GM13977 (cell line): ENCODE measurements at places on chromosomes 1 and 21.
A peak's percentile ranks its signal among the peaks of the same experiment; 100 is the strongest.

GRCh38 chr1:119634016-119634415, 14.1 kb downstream of the ZNF697 start:
- no peak for DNase-seq

GRCh38 chr1:67217417-67217816, 51.2 kb downstream of the IL23R start:
- no peak for DNase-seq

DNA sequence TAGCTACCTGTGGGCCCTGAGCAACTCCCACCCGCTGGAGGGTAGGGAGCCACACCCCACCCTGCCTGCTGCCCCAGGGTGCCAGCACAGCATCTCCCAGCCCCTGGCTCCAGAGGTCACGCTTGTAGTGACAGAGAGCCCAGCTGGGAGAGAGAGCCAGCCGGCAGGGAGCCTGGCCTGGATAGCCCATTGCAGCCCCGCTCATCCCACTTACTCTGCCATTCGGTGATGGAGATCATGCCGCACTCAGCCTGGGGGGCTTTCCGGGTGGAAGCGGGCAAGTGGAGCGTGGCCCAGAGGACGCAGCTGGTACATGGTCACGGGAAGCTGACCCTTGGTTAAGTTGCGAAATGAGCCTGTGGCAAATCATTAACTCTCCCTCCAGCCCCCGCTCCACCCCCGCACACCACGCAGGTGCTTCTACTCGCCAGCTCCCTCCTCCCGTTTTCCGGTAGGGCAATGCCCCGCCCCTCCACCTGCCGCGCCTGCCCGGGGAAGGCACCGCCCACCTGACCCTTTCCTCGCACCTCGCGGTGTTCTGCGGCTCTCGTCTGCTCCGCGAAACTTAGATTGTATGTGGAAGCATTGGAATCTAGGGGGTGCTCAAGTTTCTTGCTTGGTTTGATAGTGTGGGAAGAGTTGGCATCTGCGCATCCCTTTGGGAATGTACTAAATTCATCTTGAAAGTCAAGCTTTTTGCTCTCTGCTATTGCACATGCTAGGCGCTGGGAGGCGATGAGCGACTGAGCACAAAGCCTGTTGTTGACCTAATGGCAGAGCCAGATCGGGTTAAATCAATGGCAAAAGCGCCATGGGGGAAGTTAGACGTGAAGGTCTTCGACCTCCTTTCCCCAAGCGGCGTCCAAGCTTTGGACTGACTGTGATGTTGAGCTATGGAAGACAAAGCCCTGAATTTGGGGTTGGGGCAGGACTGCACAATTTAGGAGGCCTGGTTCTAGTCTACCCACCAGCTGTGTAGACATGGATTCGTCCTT, at the start of gene GOLT1A:
TSS of gene GOLT1A (minus strand) at position 321 of the 995 bp plus-strand sequence. CDS start at position 239, 82 bp downstream.
- peak; percentile 59 for DNase-seq

GRCh38 chr1:204529371-204529895, 13.2 kb downstream of the MDM4 start:
- no peak for DNase-seq

- DNase-seq: peak; percentile 40
These were observed 1.6 kb downstream of the HES2 start for GRCh38 chr1:6417961-6418667.

DNA sequence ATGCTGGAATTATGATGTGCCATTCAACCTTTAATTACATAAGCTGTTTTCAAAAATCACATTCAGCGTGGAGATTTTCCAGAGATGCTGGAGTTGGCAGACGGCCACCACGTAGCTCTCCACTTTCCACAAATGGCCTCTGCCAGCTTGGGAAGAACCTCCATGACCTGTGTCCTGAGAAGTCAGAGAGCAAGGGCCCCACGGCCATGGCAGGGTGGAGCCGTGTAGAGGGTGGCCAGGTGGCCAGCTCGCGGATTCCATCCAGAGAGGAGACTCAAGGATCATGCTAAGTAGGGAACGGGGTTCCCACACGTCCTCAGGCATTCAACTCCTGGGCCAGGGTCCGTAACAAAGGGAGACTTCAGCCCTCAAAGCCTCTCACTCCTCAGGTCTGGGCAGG, 1.3 kb upstream of the GALE start:
- no peak for DNase-seq

- DNase-seq: no peak
These were observed 28.0 kb downstream of the TIAM1 start for GRCh38 chr21:31316072-31316471.

GRCh38 chr1:11872545-11872944, 13.8 kb upstream of the NPPB start:
- DNase-seq: no peak

DNA sequence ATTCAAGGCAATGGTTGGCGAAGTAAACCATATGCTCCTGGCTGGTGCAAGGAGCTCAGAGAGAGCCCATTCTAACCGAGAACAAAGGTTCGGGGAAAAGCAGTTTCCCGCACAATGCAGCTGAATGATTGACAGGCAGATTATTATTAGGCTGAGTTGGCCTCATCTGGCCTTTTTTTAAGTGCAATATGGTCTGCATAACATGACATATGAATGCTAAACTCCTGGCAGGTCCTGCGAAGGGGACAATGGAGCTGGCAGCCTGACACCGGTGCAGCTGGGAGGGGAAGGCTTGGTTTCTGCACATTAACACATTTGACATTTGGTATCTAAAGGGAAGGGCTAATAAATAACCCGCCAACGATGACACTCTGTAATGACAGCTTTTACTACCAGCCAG, 92.0 kb downstream of the MIS18A start:
- no peak for DNase-seq

GRCh38 chr1:156214024-156214748, 1.4 kb downstream of the PMF1 start:
- no peak for DNase-seq

- no peak for DNase-seq
These were observed 1.2 kb downstream of the GTF2B start for GRCh38 chr1:88890131-88890530.

DNA sequence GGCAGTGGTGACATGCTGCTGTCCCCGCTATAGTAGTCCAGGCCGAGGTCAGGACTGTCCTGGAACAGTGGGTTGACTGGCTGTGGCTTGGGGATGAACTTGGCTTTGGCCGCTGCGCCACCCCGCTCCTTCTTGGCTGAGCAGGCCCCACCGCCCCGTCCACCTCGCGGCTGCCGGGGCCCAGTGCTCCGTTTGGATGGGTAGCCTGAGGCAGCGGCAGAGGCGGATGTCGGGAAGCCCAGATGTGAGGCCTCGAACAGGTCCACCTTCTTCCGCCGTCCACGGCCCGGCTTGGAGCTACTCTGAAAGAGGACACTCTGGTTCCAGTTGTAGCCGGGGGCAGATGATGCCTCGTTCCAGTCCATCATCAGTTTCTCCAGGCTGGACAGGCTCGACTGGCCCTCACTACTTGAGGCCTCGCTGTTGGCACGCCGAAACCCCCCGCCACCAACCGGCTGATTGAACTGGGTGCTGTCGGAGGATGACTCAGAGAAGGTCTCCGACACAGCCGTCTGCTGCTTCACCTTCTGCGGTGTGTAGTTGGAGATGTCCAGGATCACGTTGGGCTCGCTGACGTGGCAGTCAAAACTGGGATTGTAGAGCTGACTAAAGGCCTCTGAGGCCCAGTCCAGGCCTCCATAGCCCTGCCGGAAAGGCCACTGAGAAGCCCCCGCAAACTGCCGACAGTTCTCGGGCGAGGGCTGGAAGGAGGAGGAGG, 55.6 kb downstream of the AHDC1 start:
- DNase-seq: no peak

DNA sequence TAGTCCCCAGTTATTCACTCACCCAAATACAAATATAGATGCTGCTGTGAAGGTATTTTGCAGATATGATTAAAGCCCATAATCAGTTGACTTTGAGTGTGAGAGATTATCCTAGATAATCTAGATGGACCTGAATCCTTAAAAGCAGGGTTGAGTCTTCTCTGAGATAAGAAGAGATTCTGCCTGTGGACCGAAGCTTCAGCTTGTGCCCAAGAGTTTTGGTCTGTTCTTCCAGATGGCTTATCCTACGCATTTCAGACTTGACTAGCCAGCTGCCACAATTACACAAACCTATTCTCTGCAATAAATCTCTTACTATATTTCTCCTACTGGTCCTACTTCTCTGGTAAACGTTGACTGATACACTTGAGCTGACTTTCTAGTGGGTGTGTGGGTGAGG, 145.1 kb downstream of the KCNJ6 start:
- DNase-seq: no peak

DNA sequence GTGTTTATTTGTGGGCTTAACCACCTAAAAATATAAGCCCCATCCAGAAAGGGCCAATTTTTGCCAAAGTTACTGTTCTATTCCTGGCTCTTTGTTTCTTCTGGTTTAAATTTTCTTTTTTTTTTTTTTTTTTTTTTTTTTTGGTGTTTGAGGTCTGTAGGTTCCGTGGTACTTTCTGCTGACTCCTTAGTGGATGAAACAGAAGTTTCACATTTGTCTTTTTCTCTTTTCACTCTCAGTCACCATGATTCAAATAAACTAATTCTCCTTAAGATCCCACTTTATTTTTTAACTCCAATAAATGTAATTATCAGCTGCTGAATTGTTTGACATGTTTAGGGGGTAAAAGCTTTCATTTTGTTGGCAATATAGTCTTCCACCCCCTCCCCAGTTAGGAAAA, 322.3 kb downstream of the CHRM3 start:
- no peak for DNase-seq

DNA sequence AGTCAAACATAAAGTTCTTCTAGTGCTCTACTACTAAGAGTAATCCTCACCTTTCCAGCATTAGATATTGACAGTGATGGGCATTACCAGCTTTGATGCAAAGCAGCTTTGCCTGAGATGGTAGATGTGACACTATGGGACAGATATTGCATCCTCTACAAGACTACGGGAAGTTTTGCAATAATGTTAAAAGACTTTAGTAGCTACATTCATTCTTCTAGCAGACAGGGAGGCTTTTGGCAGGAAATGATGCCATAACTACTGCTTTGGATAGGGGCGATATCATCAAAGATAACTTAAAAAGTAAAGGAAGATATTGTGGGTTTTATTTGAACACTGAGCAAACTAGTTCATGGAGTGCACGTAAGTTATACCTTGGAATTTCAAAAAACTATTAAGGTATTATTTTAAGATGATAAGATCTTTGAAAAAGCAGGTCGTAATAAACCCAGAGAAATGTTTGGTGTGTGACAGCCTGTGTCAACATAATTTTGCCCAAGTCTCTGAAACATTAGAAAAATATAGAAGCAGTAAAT, 368.3 kb upstream of the TMPRSS15 start:
- no peak for DNase-seq

DNA sequence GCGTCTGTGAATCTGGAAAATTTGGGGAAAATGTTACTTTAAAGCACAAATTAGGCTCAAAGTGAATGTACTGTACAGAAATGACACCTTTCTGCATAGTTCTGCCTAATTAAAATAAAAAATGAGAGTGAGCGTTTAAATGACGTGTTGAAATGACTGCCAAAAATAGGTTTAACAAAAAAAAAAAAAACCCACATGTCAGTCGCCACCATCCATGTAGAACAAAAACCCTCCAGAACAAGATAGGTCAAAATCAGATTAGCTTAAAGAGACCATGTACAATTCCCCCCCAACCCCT, 745 bp downstream of the PARP1 start:
- DNase-seq: no peak

GRCh38 chr1:14313731-14314431, 284.6 kb upstream of the KAZN start:
- DNase-seq: no peak

DNA sequence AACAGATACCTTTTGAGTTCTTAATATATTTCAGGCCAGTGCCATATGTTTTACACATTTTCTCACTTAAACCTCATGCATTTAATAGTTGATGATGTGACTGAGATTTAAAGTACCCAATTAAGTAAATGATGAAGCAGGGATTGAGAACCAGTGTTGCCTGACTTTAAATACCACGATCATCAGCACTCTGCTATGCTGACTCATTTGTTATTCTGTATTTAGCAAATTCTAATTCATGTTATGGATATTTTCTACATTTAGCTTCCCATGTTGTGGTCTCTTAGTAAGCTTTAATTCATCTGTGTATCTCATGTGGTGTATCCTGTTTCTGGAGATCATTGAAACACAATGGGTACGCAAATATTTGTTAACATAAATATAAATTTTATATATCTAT, 363.0 kb downstream of the PTBP2 start:
- no peak for DNase-seq

GRCh38 chr1:187384504-187384903, 555.8 kb downstream of the PLA2G4A start:
- DNase-seq: peak; percentile 27

DNA sequence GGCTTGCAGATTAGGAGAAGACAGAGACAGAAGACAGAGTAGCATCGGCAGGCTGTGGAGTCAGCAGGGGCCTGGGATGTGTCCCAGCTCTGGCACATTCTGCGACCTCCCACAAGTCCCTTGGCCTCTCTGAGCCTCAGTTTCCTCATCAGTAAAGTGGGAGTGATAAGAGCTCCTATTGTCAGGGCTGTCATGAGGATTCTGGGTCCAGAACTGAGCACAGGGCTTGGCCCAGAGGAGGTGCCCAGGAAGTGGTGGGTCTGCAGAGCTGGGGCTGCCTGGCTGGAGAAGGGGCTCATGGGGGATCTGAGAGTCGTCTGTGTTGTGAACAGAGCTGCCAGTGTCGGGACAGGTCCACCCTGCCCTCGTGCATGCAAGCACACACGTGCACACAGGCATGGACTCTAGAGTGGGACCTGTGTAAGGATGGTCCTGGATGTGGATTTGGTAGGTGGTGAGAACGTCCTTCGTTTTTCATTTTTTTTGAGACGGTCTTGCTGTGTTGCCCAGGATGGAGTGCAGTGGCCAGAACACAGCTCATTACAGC, 262.9 kb downstream of the PTPRU start:
- DNase-seq: no peak

DNA sequence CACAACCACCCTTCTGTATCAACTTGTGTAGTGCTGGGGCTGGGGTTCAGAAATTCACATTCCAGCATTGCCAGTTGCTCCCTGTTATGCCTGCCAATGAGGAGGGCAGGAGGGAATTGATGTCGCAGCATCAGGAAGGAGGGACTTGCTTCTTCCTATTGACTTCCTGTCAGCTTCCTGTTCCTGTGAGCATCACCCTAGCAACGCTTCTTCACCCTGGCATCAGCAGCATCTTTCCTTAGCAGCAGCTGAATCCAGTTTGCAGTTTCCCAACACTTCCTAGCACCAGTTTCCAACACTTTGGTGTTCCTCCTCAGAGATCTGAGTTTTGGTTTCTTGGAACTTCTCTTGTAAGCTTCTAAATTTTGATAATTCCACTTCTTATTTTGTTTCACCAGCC, 8.9 kb upstream of the TRIM62 start:
- no peak for DNase-seq

DNA sequence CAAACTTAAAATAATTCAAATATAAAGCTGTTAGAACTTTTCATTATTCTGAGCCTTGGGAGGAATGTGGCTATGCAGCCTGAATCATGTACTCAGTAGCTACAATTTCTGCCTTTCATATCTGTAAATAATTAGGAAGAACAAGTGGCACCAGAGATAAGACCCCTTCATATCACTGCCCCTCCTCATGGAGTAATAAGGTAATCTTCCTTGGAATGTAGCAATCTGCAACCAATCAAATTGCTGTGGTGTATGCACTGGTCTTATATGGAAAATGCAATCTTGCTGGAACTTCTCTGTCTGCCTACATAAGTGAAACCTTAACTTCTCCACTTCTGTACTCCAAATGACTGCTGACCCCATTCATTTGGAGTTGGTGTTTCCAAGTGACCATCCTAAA, 104.4 kb upstream of the VANGL1 start:
- DNase-seq: no peak

GRCh38 chr1:77316006-77316405, 34.2 kb downstream of the AK5 start:
- no peak for DNase-seq

GRCh38 chr1:53417074-53417511, 42.1 kb upstream of the DMRTB1 start:
- DNase-seq: no peak
